ENCODE measurements at places on chromosomes 2 and 18.

- no peak for DNase-seq
Observed at GRCh38 chr2:216351172-216351925, 20.9 kb downstream of the MARCHF4 start.

DNA sequence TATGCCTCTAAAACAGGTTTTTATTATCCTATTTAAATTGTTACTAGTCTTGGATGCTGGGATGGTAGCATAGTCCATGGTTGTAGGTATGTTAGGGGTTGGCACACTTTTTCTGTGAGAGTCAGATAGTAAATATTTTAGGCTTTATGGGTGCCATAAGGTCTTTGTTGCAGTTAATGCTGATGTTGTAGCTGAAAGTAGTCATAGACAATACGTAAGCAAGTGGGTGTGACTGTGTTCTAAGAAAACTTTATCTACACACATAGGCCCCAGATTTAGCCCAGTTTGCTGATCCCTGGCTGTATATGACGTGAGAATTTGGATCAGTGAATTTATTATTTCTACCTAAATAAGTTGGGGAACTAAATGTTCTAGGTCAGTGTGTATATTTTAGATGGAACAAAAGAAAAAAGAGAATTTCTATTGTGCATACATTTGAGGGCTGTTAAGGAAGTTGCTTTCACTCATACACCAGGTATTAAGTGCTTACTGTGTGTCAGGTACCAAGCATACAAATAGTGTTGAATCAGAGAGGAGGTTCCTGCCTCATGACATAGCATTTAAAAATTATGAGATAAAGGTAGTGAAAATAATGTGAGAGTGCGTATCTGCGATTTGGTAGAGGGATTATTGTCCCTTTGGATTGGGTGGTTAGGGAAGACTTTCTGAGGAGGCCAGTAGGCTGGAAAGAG, 39.4 kb downstream of the AGFG1 start:
- no peak for DNase-seq

GRCh38 chr2:54939446-54940118, 110.7 kb downstream of the RTN4 start:
- no peak for DNase-seq

GRCh38 chr2:20755132-20755800, 67.6 kb downstream of the LDAH start:
- DNase-seq: no peak

GRCh38 chr18:35063875-35064690, 22.9 kb downstream of the MAPRE2 start:
- DNase-seq: no peak

DNA sequence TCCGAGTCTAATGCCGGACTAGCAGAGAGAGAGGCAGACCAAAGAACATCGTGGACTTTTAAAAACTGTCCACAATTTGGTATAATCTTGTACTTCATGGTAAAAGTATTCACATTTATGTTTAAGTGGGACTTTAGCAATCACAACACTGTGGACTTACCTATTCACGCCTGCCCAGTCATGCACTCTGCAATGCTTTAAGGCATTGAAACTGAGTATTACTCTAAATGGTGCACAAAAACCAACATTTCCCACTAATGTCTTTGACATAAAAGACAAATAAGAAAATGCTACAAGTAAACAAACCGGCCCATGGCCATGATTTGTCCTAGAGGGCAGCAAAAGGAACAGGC, 91.3 kb downstream of the ACVR1 start:
- peak; percentile 36 for DNase-seq

GRCh38 chr2:105718846-105719481, 25.7 kb upstream of the NCK2 start:
- no peak for DNase-seq

GRCh38 chr2:219071131-219071816, 10.6 kb upstream of the IHH start:
- DNase-seq: peak; percentile 29

GRCh38 chr2:39786761-39787522, 7.9 kb upstream of the THUMPD2 start:
- no peak for DNase-seq

- no peak for DNase-seq
Observed at GRCh38 chr2:237479747-237480146, 7.3 kb upstream of the MLPH start.

- no peak for DNase-seq
Observed at GRCh38 chr18:62497190-62497772, 25.5 kb upstream of the ZCCHC2 start.

GRCh38 chr2:117794668-117795067, 19.8 kb upstream of the DDX18 start:
- DNase-seq: peak; percentile 50

- DNase-seq: no peak
Observed at GRCh38 chr2:65031341-65032018, 24.7 kb upstream of the CEP68 start.

DNA sequence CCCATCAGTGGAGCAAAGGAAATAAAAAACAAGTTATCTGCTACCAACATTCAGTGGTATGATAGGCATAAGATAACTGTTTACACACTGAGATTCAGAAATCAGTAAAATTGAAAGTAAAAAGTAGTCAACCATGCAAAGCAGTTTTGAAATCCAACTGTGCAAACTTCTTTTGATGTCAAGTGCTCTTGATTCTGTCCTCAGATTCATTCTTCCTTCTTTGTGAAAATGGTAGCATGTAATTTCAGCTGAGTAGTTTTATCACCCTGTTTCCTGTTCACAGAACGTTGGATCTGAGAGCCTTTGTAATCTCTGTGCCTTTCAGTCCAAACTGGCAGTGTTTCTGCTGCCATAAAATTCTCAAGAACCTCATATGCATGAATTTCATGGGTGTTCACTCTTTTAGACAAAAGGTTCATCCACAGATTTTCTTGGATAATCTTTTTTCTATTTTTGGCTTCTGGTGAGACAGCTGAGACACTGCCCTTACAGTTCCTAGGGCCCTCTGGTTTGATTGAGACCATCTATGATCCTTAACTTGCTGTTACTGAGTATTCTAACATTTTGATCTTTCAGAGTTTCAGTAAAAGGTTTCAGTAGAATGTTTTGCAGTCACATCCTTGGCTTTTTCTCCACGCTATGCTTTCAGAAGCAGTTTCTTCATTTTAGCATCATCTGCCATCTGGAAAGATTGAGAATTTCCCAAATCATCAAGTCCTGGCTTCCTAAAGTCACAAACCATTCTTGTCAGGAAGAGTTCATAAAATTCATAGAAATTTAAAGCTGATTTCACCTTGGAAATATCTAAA, 272.3 kb upstream of the EPHA4 start:
- no peak for DNase-seq

DNA sequence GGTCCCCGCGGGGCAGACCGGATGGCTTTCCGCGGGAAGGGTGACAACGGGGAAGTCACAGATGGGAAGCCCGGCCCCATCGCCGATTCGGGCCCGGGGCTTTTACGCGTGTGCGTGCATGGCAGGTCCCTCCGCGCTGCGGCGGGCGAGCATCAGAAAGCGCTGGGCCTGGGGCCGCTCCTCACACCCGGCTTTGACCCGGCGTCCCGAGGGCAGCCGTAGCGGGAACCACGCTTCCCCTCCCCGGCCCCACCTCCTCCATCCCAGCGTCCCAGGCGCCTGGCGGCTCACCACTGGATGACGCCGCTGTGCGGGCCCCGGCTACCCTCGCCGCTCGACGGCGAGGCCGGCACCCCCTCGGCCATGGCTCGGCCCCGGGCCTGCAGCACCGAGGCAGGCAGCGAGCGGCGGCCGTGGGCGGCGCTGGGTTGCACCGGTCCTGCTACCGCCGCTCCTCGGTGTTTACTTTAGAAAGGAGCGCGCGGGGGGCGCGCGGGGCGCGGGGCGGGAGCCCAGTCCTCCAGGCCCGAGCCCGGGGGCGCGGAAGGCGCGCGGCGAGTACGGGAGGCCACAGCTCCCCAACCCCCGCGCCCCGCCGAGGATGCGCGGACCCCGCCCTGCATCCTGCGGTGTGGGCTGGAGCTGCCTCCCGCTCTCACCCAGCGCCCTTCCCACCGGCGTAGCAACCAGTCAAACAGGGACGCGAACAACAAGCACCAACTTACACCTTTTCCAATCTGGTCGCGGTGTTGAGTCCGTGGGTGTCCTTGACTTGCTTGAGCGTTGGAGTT, 806 bp downstream of the RFX8 start:
- no peak for DNase-seq

- no peak for DNase-seq
Observed at GRCh38 chr2:817336-818015, 133.2 kb upstream of the SNTG2 start.

DNA sequence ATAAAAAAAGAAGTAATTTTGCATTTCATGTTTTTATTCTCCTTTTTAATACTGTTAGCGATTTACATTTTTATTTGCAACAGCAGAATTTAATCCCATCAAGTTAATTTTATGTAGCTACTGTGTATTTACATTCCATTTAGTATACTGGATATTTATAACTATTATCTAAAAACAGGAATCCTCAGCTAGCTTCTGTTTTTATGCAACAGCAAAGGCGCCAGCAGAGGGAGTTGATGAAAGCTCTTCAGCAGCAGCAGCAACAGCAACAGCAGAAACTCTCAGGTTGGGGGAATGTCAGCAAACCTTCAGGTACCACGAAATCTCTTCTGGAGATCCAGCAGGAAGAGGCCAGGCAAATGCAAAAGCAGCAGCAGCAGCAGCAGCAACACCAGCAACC, 26.2 kb upstream of the SNORC start:
- DNase-seq: no peak

- DNase-seq: peak; percentile 39
Observed at GRCh38 chr18:22627506-22627905, 209.8 kb upstream of the CTAGE1 start.

- peak; percentile 51 for DNase-seq
Observed at GRCh38 chr2:96868555-96869280, 1.2 kb downstream of the SEMA4C start.

DNA sequence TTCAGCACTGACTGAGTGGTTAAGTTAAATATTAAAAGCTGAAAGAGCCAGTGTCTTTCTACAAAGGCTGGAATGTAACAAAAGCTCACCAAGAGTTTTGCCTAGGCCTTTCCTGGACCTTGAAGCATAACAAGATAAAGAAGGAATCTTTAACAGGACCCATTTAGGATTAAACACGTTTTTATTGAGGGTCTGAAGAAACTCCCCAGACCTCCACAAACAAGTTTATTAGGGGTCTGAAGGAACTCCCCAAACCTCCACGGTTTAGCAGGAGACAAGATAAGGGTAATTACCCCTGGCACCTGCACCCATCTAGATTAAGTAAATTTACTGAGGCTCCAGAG, 104.0 kb downstream of the ACAA2 start:
- no peak for DNase-seq

GRCh38 chr2:16653083-16653375, 12.6 kb downstream of the CYRIA start:
- DNase-seq: peak; percentile 30

DNA sequence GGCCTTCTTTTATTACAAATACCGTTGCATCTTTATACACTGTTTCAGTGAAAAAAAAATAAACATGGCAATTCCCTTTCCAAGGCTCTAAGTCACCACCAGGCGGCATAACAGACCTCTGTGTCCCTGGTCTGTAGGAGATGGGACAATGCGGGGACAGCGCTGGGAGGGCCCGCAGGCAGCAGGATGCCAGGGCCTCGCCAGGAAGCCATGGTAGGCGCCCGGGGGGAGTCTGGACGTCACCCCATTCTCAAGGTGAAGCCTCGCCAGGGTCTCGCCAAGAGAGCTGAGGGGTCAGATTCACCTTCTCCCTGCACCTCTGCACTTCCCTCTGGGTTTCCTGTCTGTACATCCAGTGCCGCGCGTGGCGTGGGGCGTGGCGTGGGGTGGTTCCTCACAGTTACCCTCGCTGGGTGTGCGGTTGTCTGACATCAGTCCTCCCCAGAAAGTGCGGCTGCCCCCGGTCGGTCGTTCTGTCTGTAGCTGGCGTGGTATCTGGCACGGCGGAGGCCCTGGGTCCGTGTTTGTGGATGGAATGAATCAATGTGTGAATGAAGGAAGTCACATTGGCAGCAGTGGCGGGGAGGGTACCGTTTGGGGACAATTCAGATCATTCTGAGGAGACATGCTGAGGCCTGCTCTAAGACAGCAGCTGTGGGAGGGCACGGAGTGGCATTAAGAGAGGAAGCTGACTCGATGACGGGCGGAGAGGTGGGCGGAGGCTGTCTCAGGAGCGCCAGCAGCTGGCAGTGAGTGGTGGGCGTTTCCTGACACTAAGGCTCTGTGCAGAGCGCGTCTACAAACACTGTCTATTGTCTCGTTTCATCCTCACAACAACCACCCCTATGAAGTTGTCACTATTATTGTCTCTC, 46.0 kb downstream of the LRRFIP1 start:
- DNase-seq: peak; percentile 52

DNA sequence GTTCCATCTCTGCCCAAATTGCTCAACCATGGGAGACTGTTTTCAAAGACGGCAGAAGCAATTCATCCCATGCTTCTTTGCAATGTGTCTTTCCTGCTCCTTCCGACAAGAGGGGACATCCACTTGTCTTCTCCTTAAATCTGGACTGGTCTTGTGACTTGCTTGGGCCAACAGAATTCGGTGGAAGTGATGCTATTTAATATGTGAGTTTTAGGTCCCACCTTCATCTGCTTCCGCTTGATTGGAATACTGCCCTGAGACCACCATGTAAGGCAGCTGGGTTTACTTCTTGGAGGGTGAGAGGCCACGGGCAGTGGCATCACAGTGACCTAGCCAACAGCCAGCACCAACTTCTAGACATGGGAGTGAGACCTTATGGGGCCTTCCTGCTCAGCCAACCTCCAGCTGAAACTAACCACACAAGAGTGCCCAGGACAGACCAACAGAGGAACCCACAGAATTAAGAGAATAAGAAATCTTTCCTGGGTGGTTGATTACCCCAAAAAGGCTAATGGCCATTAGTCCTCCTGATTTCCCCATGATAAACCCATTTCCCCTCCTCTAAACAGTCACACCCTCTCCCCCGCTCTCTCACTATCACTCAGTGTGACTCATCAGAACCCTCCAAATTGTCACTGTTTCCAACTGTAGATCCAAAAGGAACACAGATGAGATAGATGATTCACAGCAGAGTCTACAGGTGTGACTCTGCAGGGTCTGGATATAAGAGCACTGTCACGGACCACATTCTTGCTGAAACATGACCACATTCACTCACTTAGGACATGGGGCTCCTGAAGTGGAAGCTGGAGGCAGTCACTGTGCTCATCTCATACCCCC, 16.2 kb upstream of the RHOB start:
- DNase-seq: peak; percentile 80

- no peak for DNase-seq
Observed at GRCh38 chr2:198701481-198701880, 756.3 kb downstream of the SATB2 start.

- no peak for DNase-seq
Observed at GRCh38 chr2:80141007-80141726, 163.4 kb downstream of the LRRTM1 start.

DNA sequence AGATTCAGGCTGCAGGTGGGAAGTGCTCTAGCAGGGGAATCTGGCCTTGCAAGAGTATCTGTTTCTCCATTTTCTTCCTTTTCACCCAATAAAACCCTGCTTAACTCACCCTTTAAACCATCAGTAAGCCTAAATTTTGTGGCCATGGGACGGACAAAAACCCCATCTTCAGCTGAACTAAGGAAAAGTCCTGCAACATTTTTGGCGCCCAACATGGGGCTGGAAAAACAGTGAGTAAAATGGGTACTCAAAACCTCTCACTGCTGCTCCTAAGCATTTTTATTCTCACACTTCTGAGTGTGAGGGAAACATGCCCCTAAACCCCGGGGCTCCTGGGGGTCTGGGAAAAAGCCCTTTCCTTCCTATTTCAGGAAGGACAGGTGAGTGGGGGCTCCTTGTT, 414.3 kb downstream of the ZNF804A start:
- DNase-seq: no peak
